Activated CD8-positive, alpha-beta memory T cell treated with anti-CD3 and anti-CD28 coated beads, Interleukin-2, amount 10 ng/mL, durations not matched to agents 7 days and 5 days (primary cell): ENCODE measurements at places on chromosomes 1 and 21. TPM values are rescaled to one million over a fixed set of nuclear protein-coding genes. Genes with fewer than 3 reads are reported as not detected.

The CD53 gene
- 439 TPM for total RNA-seq

The SNAP47 gene
- 33.9 TPM for total RNA-seq

The FBXO44 gene
- total RNA-seq, result 39.9 TPM

The C1orf122 gene
- 19.8 TPM for total RNA-seq

The SPRR1A gene
- not detected for total RNA-seq

The TMPRSS15 gene
- not detected for total RNA-seq

The IFNAR1 gene
- total RNA-seq, result 26.2 TPM

The AMY1B gene
- not detected for total RNA-seq

The KCNH1 gene
- total RNA-seq, result not detected

The SLC35F3 gene
- 16.8 TPM for total RNA-seq

The S100A12 gene
- not detected for total RNA-seq

The OR2L2 gene
- total RNA-seq, result not detected

The IVL gene
- not detected for total RNA-seq

The UBXN11 gene
- total RNA-seq, result 27.7 TPM

The ERRFI1 gene
- 0.53 TPM for total RNA-seq

The SON gene
- total RNA-seq, result 363 TPM

The MYBPH gene
- not detected for total RNA-seq

The C1QTNF12 gene
- total RNA-seq, result 2.6 TPM

The GJB3 gene
- total RNA-seq, result not detected

The ZBTB48 gene
- 37.4 TPM for total RNA-seq

The OR2L8 gene
- total RNA-seq, result not detected

The KRTAP21-2 gene
- not detected for total RNA-seq

The SDC3 gene
- not detected for total RNA-seq

The RUNX3 gene
- total RNA-seq, result 246 TPM

The KLHDC7A gene
- not detected for total RNA-seq

The PALMD gene
- total RNA-seq, result not detected
